ENCODE measurements at places on chromosomes 11 and 22. TPM values are rescaled to one million over a fixed set of nuclear protein-coding genes. Genes with fewer than 3 reads are reported as not detected.

- DNase-seq: no peak
These were observed 10.4 kb downstream of the ALG12 start for GRCh38 chr22:49907807-49908206.

GRCh38 chr11:78253797-78254196, 65.1 kb downstream of the USP35 start:
- no peak for DNase-seq

DNA sequence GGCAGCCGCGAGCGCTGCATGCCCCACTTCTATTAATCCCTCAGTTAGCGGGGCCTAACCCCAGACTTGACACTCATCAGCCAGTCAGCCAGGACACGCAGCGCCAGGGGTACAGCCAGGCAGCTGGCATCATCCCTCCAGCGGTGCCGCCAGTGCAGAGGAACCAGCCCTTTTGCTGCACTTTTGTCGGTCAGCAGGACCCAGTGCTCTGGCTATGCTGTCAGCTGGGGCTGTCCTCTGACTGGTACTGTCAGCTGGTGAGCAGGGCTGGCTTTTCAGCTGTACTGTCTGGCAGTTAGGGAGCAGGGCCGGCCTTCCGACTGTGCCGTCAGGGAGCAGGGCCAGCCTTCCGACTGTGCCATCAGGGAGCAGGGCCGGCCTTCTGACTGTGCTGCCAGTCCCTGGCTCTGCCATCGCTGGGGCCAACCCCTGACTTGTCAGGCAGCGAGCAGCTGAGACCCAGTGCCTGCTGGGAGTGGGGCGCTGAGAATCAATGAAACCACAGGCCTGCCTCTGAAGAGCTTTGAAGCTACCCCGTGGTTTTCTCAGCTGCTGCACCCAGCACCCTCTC, 115.4 kb downstream of the KIAA1671 start:
- DNase-seq: no peak

DNA sequence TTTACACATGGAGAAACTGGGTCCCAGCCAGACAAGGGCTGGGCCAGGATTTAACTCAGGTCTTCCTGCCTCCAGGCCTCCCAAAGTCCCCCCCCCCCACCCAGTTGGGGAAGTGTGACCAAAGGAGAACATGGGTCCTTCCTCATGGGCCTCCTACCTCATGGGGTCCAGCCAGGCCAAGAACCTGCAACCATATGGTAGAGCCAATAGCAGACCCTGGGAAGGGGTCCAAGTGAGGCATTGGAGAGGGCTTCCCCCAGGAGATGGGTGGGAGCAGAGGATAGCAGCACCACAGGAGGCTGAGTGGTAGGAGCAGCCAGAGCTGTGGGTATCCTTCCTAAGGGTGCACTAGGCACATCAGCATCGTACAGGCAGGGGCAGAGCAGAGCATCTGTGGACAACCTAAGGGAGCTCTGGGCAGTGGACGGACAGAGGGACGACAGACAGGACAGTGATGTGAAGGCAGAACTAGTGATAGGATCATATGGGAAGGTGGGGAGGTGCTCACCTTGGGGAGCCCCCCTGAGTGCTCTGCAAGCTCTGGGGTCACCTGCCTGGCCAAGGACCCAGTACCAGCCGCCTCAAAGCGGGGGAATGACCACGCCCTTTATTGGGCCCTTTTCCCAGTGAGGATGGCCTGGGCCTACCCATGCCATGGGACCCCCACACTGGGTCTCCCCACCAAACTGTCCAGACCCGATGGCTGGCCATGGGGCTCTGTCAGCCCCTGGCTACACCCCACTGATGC, 4.5 kb downstream of the ARVCF start:
- peak; percentile 41 for DNase-seq

DNA sequence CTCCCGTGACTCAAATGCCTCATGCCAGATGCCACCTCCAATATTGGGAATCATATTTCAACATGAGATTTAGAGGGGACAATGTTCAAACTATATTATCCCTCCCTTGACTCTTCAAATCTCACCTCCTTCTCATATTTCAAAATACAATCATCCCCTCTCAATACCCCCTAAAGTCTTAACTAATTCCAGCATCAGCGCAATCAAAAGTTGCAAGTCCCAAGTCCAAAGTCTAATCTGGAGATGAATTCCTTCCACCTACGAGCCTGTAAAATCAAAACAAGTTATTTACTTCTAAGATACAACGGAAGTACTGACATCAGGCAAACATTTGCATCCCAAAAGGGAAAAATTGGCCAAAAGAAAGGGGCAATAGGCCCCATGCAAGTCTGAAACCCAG, 67.2 kb upstream of the SC5D start:
- no peak for DNase-seq

- no peak for DNase-seq
These were observed 14.4 kb upstream of the APOL4 start for GRCh38 chr22:36215981-36216380.

DNA sequence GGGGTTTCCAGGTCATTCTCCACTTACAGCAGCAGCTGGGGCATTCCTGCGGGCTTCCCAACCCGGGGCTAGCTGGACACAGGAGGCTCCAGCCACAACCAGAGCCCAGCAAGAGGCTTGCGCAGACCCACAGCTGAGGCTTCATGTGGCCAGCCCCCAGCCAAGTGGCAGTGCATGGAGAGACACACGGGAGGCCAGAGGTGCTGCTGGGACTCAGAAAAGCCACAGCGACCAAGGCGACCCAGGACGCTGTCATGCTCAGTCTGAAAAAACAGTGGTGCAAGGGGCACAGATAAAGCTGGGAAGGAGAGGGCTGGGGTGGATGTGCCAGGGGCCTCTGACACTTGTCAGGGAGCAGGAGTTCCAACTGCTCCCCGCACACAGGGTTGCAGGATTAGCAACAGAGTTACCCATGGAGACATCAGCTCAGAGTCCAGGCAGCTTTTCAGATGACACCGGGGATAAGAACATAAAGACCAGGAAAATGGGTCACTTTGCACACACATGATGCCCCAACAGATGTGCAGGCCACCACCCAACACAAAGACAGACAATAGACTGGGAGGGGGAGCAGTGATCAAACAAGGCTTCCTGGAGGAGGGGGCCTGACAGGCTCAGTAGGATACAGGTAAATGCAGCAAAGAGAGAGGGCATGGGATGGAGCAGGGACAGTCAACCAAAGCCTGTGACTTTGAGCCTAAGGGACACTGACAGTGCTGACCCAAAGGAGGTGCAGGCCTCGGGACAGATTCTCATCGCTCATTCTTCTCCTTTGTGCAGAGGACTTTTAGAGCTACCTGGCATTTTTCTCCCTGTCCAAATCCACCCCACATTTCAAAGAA, 6.9 kb upstream of the NEAT1 start:
- peak; percentile 15 for DNase-seq

GRCh38 chr22:36850682-36851081, 10.1 kb upstream of the NCF4 start:
- no peak for DNase-seq

DNA sequence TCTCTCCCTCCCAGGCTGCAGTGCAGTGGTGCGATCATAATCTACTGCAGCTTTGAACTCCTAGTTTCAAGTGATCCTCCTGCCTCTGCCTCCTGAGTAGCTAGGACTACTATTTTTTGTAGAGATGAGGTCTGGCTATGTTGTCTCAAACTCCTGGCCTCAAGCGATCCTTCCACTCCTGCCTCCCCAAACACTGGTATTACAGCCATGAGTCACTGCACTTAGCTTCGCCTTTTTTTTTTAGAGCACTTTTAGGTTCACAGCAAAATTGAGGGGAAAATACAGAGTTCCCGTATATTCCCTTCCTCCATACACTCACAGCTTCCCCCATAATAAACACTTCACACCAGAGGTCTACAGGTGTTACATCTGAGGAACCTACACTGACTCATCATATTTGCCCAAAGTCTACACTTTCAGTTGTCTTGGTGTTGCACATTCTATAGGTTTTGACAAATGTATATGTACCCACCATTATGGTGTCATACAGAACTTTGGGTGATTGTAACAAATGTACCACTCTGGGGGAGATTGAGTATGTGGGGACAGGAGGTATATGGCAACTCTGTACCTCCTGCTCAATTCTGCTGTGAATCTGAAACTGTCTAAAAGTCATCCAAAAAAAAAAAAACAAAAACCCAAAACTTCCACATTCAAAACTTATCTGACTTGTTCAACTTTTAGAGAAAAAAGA, 11.3 kb upstream of the SLC37A4 start:
- no peak for DNase-seq

DNA sequence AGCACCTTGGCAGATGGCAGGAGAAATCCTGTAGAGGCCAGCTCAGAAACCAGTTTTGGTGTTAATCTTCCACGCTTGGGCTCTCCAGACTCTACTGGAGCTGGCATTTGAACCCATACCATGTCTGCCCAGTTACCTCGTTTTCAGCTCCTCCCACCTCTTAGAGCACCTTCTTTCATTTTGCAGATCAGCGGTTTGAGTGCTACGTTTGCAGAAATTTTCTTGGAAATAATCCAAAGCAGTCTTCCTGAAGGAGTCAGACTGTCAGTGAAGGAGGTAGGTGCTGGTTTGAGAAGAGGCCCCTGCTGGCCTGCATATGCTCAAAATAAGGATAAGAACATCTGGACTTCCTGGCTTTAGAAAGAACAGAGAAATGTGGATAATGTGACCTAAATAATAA, 13.7 kb downstream of the COA4 start:
- no peak for DNase-seq

GRCh38 chr11:130145311-130145812, 14.2 kb upstream of the ST14 start:
- no peak for DNase-seq

DNA sequence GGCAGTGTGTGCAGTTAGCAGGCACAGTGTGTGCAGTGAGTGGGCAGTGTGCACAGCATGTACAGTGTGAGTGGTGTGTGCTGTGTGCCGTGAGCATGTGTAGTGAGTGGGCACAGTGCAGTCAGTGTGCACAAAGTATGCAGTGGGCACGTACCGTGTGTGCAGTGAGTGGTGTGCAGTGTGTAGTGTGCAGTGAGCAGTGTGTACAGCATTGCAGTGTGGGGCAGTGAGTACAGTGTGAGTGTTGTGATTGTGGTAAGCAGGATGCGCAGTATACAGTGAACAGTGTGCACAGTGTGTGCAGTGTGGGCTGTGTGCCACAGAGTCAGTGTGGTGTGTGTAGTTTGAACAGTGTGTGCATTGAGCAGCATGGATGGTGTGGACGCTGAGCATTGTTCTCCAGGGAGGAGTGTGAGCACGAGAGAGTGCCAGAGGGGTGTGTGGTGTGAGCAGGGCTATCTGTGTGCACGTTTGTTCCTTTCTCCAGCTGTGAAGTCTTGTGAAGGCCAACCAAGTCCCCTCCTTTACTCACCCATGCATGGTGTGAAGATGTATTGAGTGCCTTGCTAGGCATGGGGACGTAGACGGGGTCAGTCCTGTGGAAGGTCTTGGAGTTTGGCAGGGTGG, 3.0 kb downstream of the SHANK3 start:
- no peak for DNase-seq

GRCh38 chr11:128365044-128365443, 222.3 kb downstream of the ETS1 start:
- no peak for DNase-seq

DNA sequence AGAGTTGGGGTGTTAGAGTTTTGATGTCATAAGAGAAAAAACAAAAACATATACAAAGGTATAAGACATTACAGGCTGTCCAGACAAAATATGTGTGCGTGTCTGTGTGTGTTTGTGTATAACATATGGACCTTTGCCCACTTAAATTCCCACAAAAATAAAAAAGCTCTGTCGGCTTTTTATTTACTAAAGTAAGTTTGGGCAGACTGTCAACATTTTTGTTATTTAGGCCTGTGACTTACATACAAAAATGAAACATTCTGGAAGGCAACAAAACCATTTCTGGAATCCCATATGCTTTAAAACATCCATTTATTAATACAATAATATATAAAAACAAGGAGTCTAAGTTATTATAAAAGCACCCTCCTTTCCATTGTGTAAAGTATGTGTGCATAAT, 960.1 kb upstream of the FAT3 start:
- DNase-seq: no peak

GRCh38 chr22:48821346-48821690, 1006.4 kb downstream of the BRD1 start:
- DNase-seq: no peak

DNA sequence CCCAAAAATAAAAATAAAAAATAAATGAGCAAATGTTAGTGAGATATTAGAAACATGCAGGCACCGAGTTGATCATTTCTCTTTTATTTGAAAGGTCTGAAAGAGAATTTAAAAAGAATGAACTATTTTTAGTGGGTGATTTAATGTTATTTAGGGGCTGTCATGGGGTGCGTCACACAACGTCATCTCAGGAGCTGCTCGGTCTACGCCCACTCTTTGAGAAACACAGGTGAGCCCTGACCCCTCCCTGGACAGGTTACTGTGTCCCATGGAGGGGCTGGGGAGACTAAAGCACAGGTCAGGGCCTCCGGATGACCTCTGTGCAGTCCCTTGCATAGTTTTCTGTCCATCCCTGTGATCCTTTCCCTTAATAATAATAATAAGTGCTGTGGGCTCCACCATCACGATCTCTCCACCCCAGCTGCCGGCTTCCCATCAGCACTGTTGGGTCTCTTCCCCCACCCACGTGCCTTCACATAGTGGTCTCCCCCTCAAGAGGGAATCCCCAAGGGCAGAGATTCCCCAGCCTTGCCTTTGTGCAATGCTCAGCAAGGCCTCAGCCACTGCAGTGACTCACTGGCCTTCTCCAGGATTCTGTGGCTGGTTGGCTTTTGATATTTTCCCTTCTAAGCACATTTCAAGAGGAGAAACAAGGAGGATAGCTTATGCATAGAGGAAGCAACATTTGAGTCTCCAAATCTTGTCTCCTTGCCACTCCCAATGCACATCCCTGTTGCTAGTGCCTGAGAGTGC, 159.9 kb downstream of the TTC17 start:
- DNase-seq: no peak

The EXPH5 gene
- 1.8 TPM for total RNA-seq

The C11orf87 gene
- 0.17 TPM for total RNA-seq

The MRGPRX4 gene
- not detected for total RNA-seq

The CEP126 gene
- total RNA-seq: 5.6 TPM

The TRIM6 gene
- 2.2 TPM for total RNA-seq

The MMP10 gene
- not detected for total RNA-seq

The MED19 gene
- 10.2 TPM for total RNA-seq

The GLYAT gene
- total RNA-seq: not detected

The UVRAG gene
- 12.6 TPM for total RNA-seq

The AIFM3 gene
- total RNA-seq: 1.4 TPM

The HNRNPUL2 gene
- 34.7 TPM for total RNA-seq

The TSGA10IP gene
- total RNA-seq: not detected
